Lung microvascular endothelial cell (primary cell): ENCODE measurements at places on chromosomes 16 and 17. TPM values are rescaled to one million over a fixed set of nuclear protein-coding genes. Genes with fewer than 3 reads are reported as not detected.
A peak's percentile ranks its signal among the peaks of the same experiment; 100 is the strongest.

Gene CCL14
- 3.9 and 4.6 TPM in 2 replicates for total RNA-seq

Gene CDH3
- not detected in 2 replicates for total RNA-seq

Gene FBXO39
- 1.3 and 6.9 TPM in 2 replicates for total RNA-seq

Gene ATP2C2
- total RNA-seq: under 0.01 TPM in 1 of 2 replicates, not detected in the other

Gene SHISA6
- total RNA-seq: not detected in 2 replicates

Gene FBXL16
- total RNA-seq: under 0.01 TPM in 2 replicates

Gene KRTAP2-3
- not detected in 2 replicates for total RNA-seq

Gene ZNF18
- 5.7 and 8.5 TPM in 2 replicates for total RNA-seq

Gene GCGR
- total RNA-seq: not detected in 2 replicates

- no peak for DNase-seq
Measured at GRCh38 chr16:25951999-25952398, 260.2 kb downstream of the HS3ST4 start.

DNA sequence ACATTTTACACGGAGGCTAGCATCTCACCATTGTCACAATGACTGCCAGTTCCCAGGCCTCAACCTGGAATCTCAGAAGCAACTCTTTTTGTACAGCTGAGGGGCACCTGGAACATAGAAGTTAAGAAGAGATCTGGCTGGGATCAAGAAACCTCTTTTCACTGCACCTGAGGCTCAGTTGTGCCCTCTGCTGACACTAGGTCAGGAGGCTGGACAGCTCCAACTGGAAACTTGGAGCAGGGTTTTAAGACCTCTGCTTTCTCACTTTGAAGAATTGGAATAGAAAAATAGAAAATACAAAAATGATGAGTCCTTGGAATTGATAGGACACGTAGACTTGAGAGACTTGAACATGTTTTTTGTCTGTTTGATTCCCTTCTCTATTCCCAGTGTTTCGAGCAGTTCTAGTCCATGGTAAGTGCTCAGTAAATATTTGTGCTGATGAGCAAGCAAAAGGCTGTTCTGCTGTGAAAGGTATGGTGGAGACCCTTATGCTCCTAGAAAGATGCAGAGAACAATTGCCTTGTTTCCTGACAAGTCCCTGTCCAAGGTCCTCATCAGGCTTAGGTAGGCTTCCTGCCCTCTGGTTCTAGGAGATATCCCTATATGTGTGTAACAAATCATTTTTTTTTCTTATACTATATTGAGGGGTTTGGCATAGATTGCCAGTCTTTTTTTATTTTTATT, 13.6 kb upstream of the PPM1D start:
- DNase-seq: peak; percentile 31

GRCh38 chr17:31297090-31297489, at the start of gene OMG:
OMG (minus strand) TSS chr17:31297239; CDS start chr17:31296331, 908 bp downstream.
- no peak for DNase-seq

GRCh38 chr16:50102051-50102746, 36.4 kb downstream of the HEATR3 start:
- no peak for DNase-seq

DNA sequence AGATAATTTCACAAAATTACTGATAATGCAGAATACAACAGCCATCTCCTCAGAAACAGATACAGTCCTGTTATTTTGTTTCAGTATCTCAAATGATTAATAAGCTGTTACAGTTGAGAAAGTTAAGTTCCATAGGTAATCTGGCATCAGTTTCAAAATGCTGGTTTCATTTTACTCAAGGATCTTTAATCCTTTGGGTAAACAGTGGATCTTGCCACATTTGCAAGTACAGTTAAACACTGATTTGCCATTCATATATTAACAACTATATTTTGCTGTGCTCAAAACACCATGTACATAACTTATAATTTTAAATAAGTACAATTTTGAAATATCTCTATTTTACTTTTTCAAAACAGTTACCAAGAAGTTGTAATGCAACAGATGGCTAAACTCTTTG, 31.2 kb downstream of the RPGRIP1L start:
- no peak for DNase-seq

- no peak for DNase-seq
Measured at GRCh38 chr17:49373115-49373514, 11.1 kb upstream of the ZNF652 start.
